Activated T-cell treated with anti-CD3 and anti-CD28 coated beads, Interleukin-2, amount 50 U/mL, for 1 hour (primary cell): ENCODE measurements at places on chromosomes 12 and 14.

- peak; percentile 91 for DNase-seq
Measured at GRCh38 chr12:1939801-1940607, 21.6 kb upstream of the CACNA2D4 start.

GRCh38 chr12:123519141-123520001 lies 14.1 kb downstream of the RILPL1 start:
- no peak for DNase-seq

- DNase-seq: no peak
Measured at GRCh38 chr14:98607341-98607910, 664.6 kb downstream of the BCL11B start.

GRCh38 chr14:49641697-49642129 lies 6.7 kb upstream of the DNAAF2 start:
- DNase-seq: no peak

DNA sequence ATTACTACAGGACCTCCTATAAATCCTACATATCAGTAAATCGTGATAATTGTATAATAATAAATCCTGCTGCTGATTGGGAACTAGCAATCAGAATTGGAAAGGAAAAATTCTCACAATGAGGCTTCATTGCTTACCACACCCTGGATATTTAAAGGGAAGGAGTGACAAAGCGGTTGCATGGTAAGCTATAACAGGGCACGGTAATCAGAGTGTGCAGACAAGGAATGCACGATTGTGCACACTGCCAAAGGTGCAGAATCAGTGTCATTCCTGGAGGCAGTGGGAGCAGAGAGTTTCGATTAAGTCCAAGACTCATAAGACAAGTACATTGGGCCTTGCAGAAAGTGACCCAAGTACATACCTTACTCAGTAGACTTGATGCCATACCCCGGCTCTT lies 277.5 kb upstream of the NPAS3 start:
- no peak for DNase-seq

DNA sequence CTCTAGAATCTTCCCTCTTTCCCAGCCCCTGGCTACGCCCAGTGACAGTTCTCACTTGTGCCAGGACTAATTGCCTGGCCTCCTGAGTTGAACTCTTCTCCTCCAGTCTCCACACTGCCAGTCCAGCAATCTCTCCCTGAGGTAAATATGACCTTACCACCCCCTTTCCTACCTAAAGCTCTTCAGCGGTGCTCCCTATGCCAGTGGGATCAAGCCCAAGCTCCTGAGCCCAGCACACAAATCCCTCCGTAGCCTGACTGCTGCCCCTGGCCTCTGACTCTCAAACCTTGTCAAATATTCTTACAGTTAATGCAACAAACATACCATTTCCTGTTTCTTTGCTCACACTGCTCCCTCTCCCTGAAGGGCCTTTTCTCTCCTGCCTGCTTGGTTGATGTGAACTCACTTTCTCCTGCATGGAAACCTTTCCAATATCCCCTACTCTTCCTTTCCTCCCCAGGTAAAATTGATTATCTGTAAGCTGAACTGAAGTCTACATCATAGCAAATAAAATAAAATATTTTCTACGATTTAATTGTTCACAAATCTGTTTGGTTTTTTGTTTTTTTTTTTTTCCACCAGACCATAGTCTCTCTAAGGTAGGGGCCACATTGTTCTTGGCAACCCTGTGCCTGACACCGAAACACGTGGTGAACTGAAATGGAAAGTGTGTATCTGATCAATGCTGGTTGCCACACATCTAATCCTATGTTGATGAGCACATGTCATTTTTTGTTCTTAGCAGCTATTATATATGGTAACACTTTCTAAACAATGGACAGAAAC lies 147.5 kb downstream of the SLC38A6 start:
- DNase-seq: no peak

- DNase-seq: no peak
Measured at GRCh38 chr12:19034937-19035336, 94.6 kb upstream of the PLEKHA5 start.

- DNase-seq: no peak
Measured at GRCh38 chr14:76502638-76503037, 126.7 kb downstream of the ESRRB start.

DNA sequence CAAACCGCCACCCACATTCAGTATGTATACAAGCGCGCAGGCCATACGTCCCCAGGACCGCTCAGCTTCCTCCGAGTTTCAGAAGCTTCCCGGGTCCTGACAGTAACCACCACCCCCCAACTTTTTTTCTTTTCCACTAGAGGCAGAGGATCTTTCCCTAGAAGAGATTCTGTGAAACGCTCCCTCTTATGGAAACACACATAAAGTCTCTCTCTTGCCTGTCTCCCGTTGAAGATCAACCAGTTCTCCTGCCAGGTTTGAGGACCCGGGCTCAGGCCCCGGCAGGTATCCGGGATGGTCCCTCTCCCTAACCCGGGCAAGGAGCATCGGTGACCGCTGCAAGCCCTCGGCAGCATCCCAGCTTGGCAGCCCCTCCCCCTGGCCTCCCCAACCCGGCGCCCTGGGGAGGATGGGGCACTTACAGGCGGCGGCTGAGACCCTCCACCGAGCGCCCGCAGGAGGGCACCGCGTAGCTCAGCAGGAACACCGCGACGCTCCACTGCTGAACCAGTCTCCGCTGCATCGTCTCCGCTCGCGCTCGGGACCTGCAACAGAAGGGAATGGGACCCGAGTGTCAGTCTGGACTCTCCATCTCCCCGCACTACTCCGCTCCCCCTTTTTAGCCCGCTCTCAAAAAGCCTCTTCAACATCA lies 3.4 kb downstream of the PTHLH start:
- DNase-seq: no peak

DNA sequence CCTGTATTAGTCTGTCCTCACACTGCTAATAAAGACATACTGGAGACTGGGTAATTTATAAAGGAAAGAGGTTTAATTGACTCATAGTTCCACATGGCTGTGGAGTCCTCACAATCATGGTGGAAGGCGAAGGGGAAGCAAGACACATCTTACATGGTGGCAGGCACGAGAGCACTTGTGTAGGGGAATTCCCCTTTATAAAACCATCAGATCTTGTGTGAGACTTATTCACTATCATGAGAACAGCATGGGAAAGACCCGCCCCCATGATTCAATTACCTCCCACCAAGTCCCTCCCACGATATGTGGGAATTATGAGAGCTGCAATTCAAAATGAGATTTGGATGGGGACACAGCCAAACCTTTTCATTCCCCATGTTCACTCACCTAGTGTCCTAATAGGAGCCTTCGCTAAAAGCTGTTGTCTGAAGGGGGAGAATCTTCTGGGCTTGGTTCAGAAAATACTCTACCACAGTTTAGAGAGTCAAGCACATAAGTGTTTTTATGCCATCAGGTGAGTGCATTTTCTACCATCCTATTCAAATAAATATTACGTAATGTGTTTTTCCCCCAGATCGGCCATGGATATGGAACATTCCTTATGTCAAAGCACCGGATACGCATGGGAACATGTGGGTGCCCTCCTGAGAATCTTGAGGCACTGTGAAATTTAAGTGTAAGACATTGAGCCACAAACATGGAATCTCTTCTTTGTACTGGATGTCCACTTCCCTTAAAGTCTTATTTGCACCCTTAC lies 19.1 kb upstream of the KCNK13 start:
- no peak for DNase-seq

GRCh38 chr12:27644158-27644845 lies 51.9 kb upstream of the REP15 start:
- DNase-seq: no peak

DNA sequence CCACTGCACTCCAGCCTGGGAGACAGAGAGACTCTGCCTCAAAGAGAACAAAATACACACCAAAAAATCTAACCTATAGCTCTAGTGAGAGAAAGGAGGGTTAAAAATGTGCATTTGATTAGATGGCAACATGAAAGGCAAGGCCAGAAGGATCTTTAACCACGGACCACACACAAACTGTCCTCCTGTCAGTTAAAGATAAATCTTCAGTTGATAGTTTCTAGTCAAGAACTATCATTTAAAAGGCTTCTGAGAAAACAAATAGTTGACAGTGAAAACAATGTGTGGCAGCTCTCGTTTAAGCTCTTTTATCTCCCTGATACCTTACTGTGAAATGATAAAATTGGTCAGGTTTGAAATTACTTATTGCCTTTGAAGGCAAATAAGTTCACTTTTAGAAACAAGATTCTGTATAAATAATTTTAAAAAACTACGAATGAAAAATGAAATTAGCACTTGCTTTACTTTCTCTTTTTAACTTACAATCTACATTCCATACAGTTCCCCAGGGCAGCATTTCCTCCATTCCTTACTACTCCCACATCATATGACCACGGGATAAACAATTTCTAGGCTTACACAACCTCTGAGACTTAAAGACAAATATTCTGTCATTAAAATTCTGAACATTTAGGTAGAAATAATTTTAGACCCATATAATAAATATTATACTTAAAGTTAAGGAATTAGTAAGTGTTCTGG lies 71.4 kb upstream of the GNPNAT1 start:
- DNase-seq: no peak

DNA sequence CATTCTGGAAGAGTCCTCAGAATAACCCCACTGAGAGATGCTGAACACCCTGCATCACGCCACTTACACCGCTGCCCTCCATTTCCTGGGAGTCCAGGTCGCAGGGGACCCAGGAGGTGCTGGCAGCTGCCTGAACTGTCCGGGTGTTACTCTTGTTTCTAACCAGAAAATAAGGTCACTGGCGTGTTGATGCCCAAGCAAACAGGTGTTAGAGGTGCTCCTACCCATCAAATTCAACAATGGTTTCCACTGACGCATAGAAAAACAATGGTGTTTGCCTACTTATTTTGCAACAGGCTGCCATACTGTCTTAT lies 23.8 kb downstream of the PITPNM2 start:
- DNase-seq: no peak

DNA sequence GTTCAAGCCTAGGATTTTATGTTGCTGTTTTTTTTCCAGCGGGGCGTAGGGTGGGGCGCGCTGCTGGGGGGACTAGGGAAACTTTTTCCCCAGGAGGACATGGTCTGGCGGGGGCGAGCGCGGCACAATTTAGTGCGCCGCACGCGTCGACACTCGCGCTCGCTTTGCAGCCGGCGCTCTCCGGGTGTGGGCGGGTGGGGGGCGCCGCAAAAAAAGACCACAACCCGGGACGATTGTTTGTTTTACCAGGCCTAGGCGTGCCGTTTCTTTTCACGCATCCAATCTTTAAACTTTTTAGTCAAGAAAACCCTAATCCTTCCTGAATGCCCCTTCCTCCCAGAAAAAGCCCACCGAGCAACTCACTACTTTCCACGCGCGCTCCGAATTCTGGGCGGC lies 865 bp upstream of the ZFP36L1 start:
- DNase-seq: no peak

DNA sequence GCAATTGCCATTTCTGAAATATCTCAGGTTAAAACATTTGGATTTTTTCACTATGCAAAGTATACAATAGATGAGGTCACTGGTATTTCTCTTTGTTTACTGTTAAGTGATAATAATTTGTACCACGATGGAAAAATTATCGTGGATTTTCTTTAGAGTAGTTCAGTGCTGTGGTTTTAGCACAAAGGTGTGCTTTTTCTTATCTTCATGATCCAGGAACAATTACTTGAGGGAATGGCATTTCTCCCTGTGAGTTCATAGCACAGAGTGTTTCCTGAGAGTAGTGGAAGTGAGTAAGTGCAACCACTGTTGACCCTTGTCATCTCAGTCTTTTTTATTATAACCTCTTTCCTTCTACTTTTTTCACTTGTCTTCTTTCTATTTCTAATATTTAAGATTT lies 86.8 kb downstream of the FGD4 start:
- DNase-seq: no peak

GRCh38 chr12:52191841-52192791 lies at the start of gene KRT80:
KRT80 (minus strand) TSS chr12:52192014; CDS start chr12:52191902, 112 bp downstream.
- no peak for DNase-seq

- DNase-seq: no peak
Measured at GRCh38 chr12:132000286-132000872, 50.6 kb downstream of the EP400 start.

DNA sequence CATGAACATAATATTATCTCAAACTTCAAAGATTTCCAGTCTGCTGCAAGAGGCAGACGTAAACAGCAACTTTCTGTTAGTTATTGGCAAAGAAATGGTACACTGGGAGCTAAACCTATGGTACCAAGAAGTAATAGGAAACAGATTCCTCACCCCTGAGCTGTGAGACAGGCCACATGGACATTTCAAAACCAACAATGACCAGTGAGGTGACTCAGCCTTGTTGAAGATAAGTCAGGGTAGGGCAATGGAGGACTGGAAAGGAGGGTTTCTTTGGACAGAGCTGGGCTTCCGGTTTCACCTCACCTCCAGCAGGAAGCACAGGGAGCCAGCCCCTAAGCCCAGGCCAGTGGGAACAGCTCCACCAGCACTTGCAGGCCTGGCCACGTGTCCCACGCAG lies 1320.5 kb downstream of the AACS start:
- DNase-seq: no peak

- no peak for DNase-seq
Measured at GRCh38 chr12:3364226-3364625, 126.8 kb upstream of the PRMT8 start.

DNA sequence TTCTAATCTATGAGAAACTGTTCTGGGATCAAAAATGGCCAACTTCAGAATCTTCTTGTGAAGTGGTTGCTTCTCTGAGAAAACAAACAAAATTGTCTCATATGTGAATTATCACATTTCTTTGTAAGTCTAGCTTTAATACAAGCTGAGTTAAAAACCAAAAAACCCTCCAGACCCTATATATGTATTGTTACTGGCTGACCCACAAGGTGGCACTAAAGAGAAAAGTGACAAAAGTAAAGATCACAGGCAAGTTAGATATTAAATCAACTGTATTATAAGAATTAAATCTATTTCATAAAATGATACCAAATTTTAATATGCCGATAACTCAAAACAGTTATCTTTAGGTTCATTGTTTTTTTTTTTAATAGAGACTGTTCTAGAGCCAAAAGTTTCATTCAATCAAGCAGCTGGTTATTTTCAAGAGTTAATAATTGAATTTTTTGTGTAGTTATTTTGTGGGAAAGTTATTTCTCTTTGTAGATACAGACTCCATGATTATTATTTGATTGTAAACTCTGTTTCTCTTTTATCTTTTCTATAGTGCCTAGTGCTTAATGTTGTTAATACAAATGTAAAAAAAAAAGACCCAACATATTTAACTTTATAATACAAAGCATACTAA lies 7.5 kb upstream of the TRHDE start:
- DNase-seq: no peak

- no peak for DNase-seq
Measured at GRCh38 chr12:132571598-132571997, 38.8 kb downstream of the LRCOL1 start.
